ENCODE measurements at places on chromosomes 3 and 15. TPM values are rescaled to one million over a fixed set of nuclear protein-coding genes. Genes with fewer than 3 reads are reported as not detected.
A peak's percentile ranks its signal among the peaks of the same experiment; 100 is the strongest.

Gene ATP13A5
- polyA plus RNA-seq = 0.22 TPM

Gene TMEM207
- polyA plus RNA-seq = 18.1 TPM

Gene PLD1
- 15.7 TPM for polyA plus RNA-seq

Gene BLM
- 17.7 TPM for polyA plus RNA-seq

Gene NRROS
- 2.6 TPM for polyA plus RNA-seq

Gene MAGI1
- 32.7 TPM for polyA plus RNA-seq

Gene OR5K2
- 1.2 TPM for polyA plus RNA-seq

Gene RHCG
- polyA plus RNA-seq = 1.9 TPM

Gene GOLGA8G
- polyA plus RNA-seq = 0.08 TPM

Gene RGMA
- polyA plus RNA-seq = 7.9 TPM

Gene DNAJA4
- polyA plus RNA-seq = 37.6 TPM

Gene FAM107A
- 4.2 TPM for polyA plus RNA-seq

Gene BBX
- 70.1 TPM for polyA plus RNA-seq

Gene ADAMTS7
- polyA plus RNA-seq = 21.4 TPM

Gene GAP43
- polyA plus RNA-seq = 0.30 TPM

Gene HRG
- polyA plus RNA-seq = 2.0 TPM

DNA sequence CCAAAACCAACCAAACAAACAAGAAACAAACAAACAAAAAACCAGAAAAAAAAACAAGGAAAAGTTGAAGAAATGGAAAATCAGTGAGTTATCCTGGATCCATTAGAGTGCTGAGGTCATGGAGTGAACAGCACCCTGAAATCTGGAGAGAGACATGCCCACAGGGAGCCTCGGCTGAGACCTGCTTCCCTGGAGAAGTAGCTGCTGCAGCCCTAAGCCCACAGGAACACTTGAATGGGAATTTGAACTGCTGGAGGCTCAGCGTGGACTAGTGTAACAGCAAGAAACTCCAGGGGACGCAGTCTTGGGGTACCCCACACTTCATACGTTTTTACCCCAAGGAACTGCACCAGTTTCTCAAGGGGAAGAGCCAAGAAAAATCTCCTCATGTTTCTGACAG lies 144.1 kb upstream of the UBE3A start:
- DNase-seq = no peak

DNA sequence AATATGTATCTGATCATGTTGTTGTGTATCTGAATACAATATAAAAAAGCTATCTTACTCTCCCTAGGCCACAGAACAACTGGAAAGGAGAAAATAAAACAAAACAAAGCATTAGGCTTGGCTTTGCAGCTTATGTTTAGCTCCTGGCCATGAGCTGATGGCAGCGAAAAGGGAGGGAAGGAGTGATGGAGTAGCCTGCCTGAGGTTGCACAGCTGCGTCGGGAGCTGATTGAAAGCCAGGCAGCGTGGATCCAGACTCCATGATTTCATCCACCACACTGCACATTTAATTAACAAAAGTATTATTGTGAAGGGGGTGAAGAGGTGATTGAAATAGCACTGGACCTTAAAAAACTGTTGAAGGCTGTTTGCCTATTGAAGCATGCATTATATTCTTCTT lies 212.2 kb downstream of the GABRG3 start:
- no peak for DNase-seq

- no peak for DNase-seq
These were observed 9.1 kb downstream of the SLC49A4 start for GRCh38 chr3:122803977-122804376.

GRCh38 chr3:180142041-180142440 lies 105.3 kb upstream of the PEX5L start:
- no peak for DNase-seq

DNA sequence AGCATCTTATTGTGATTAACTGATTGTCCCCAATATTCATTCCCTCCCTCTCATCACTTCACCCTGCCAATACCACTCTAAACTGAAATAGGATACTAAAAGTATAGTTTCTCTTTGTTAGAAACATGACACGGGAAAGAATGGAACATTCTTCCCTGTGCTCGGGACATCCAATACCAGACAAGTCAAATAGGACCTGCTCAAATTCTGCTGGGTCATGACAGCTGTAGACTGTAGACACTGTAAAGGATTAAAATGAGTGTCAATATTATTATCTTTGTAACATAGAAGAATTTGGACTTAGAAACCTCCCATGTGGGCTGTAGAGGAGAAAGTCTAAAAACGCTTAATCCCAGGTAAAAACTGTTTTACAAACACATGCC lies 315.0 kb upstream of the NR2E3 start:
- DNase-seq = no peak

GRCh38 chr3:180085122-180085710 lies 48.5 kb upstream of the PEX5L start:
- no peak for DNase-seq

DNA sequence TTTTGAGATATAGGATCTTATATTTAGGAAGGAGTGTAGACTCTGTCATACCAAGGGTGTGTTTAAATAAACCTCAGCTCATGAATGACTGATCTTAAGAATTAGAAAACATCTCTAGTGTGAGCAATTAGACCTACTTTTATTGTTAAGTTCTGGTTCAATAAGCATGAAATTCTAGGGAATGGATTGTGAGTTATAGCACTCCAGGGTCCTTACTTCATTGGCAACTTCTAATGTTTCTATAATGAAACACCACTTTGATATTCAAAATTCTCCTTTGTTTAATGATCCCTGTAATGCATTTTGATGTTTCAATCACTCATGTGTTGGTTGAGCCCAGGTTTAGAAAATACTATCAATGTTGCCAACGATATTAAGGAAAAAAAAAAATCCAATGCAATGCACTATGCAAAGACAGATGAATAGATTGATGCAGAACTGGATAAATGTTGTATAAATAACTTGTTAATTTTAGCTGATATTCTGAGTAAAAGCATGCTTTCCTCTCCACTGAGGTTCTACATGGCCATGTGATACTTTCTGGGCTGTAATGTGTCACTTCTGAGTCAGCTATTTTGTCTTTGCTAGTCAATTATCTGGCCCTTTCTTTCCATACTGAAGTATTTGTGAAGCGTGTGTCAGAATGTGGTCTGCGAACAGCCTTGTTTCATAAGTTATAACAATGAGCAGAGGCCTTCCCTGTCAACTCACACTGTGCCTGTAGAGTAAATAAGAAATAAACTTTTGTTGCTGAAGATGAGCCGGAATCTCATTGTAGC lies 1035.9 kb downstream of the PLOD2 start:
- peak; percentile 1 for DNase-seq

- no peak for DNase-seq
These were observed 94.7 kb downstream of the PDZRN3 start for GRCh38 chr3:73530022-73530396.

DNA sequence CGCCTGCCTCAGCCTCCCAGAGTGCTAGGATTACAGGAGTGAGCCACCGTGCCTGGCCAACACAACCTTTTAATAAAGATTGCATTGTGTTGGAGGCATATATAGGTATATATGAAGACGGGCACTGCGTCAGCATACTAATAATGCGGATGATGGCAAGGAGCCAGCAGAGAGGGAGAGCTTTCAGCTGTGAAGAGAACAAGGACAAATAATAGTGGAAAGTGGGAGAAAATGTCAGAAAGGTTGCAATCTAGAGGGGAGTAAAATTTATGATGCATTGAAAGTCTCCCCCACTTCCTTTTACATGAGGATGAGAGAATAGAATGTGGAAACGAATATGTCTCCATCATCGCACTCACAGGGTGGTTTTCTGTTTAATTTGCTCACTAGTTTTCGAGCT lies 170.5 kb upstream of the TBL1XR1 start:
- DNase-seq = peak; percentile 68

- DNase-seq = no peak
These were observed at the start of gene ALPK3 for GRCh38 chr15:84816694-84817465. Gene ALPK3 (plus strand): TSS chr15:84817356. CDS start chr15:84817453, 97 bp downstream.

GRCh38 chr15:98514034-98514622 lies 134.2 kb upstream of the IGF1R start:
- no peak for DNase-seq

- peak; percentile 42 for DNase-seq
These were observed 160.9 kb downstream of the TIGIT start for GRCh38 chr3:114454551-114455251.

DNA sequence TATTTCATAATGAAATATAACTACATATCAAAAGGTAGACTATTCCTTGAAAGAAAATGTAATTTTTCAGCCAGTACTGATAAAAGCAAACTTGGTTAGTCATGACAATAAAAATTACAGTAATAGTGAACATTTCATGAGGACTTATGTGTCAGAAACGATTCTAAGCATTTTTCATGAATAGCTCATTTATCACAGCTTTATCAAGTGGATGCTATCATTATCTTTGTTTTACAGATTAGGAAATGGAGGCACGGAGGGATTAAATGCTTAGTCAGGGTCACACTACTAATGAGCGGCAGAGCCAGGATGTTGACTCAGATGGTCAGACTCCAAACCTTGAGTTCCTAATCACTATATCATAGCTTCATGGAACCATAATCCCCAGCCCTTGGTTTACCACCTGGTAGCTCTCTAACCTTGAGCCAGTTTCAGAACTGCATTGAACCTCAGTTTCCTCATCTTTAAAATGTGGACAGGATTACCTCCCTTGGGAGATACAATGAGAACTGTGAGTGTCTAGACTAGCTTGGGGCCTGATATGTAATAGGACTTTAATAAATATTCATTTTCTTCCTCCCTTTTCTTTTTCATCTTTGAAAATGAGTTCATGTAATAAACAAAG lies 85.4 kb downstream of the TNIK start:
- no peak for DNase-seq

- DNase-seq = no peak
These were observed 636.8 kb downstream of the MECOM start for GRCh38 chr3:169026543-169027182.

DNA sequence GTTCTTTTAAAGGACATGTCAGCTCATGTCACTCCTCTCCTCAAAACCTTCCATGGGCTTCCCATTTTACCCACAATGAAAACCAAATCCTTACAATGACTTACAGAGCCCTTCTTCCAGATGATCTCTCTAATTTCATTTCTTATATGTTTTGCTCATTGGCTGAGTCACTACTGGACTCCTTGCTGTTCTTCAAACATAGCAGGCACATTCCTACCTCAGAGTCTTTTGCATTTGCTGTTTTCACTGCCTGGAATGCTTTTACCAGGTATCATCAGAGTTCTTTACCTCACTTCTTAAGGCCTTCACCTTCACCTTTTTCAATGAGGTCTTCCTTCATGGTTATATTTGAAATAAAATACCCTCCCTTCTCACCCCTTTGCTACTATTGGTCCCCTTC lies 57.3 kb downstream of the NECTIN3 start:
- no peak for DNase-seq

- peak; percentile 61 for DNase-seq
These were observed 25.9 kb downstream of the ACP3 start for GRCh38 chr3:132343018-132343612.

DNA sequence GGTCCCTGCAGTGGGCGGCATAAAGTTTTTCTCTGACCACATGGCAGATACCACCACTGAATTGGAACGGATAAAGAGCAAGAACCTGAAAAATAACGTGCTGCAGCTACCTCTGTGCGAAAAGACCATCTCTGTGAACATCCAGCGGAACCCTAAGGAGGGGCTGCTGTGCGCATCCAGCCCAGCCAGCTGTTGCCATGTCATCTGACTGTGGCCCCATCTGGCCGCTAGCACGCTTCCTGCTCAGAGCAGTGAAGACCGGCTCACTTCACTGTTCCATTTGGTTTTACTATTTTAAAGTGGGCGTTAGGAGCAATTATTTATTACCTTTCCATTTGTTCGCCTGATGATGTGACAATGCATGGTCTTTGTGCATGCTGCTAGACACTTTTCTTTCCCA lies 62.0 kb downstream of the SNRK start:
- no peak for DNase-seq

DNA sequence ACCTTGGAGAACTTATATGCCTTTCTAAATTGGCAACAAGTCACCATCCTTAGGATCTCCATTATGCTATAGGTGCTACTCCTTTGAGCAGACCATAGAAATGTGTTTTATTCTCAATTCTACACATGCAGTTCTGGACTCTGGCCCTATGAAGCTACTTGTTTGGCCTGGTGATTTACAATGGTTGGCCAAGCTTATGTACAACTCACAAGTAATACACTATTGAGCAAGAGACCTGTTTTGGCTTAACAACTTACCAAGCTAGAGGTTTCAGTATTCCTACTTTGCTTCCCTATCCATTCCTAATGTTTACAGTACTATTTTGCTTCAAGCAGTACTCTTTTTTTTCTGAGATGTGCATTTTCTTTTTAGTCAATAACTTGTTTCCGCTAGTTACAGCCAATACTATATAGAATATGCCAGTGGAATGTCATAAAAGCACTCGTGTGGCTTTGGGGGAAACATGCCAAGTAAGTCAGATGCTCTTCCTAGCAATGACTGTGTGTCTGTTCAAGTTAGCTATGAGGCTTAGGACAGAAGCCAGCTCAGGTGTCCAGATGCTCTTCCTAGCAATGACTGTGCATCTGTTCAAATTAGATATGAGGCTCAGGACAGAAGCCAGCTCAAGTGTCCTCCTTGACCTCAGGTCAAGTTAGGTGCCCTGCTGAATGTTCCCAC lies 174.9 kb upstream of the SEMA6D start:
- DNase-seq = no peak

GRCh38 chr3:159828542-159828943 lies 160.1 kb upstream of the IL12A start:
- DNase-seq = no peak

DNA sequence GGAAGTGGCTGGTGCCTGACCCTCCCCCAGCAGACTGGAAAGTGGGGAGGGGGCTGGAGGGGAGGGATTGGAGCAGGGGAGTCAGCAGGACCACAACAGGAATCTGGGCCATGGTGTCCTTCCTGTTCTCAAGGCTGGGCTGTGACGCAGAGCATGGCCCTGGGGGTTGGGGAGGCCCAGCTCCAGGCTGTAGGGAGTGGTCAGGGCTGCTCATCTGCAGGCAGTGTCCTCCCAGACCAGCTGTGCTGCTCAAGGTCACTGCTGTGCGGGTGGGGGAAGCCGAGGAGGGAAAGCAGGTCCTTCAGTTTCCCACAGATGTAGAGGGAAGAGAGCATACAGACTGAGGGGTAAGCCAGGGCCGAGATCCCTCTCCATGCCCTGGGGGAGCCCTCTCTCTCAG lies 40.7 kb downstream of the CYP11A1 start:
- no peak for DNase-seq

DNA sequence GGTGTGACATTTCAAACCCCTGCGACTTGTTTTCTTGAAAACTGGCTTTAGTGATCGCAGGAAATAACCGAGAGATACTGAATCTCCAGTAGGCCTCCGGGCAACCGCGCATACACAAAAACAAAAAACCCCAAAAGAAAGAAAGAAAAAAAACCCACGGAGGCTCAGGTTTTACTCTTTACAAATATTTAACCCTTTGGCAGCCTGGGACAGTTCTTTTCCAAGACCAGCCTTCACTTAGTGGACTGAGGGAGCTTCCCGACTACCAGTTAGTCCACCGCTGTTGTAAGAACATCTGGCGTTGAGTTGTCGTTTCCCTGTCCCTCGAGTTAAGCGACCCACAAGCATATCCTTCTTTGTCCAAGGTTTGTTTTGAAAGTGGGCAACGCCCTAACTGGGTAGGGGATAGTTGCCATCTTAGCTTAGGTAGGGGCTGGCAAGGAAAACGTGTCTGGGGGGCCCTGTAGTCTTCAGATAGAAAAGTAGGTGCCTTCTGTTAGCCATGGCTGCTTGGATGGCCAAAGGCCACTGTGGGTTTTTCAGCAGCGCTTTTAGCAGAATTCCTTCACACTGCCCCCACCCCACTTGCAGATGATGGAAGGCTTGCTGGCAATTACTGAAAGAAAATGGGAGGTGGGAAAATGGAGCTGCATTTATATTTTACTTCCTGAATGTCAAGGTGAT lies 6.9 kb downstream of the ISL2 start:
- DNase-seq = peak; percentile 12

Measured in left kidney (tissue), 8 donors.